ENCODE measurements at places on chromosomes 6 and 20. TPM values are rescaled to one million over a fixed set of nuclear protein-coding genes. Genes with fewer than 3 reads are reported as not detected.

DNA sequence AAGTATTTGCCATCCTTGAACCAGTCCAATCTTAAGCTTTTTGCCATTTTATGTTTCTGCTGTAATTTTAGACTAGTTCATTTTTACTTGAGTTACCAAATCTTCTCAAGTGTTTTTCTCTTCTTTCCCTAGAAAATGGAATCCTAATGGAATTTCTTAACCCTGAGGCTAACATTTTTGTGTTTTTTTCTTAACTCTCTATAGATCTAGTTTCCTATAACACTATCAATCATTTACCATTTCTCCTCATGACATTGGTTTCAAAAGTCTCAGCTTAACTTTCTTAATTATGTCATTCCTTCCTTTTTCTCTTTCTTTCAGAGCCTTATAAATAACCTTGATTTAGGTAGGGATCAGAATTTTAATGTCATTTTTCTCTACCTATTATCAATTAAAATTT is 54.8 kb downstream of the SENP6 start:
- no peak overlapping the region for H3K4me3 ChIP-seq
- H3K36me3 ChIP-seq, result peaks cover 82% of the 10 kb centered on the region
- DNase-seq, result no peak
- no peaks in the 10 kb centered on the region for H3K4me1 ChIP-seq

DNA sequence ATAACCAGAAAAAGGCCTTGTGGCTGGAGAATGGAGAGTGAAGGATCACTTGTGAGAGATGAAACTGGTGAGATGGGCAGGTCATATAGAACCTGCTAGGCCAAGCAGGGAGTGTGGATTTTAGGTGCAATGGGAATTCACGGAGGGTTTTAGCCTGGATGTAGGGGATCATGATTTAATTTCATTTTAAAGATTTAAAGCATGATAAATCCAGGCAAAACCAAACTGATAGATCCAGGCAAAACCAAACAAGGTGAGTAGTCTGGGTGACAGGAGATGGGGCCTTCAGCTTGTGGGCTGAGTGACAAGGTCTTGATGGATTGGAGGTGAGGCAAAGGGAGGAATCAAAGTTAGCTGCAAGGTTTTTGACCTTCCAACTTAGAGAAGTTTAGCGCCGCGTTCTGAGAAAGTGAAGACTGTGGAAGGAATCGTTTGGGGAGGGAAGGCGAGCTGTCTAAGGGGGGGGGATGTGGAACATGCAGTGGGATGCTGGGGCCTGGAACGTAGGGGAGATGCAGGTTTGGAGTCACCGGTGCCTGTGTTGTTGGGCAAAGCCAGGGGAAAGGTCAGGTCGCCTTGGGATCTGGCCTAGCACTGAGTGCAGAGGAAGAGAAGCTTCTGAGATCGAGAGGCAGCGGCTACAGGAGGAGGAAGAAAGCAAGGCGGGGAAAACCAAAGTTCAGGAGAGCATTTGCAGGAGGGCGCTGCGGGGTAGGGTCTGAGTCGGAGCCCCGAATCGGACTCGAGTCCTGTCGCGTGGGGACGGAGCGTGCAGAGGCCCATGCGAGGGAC is 1.3 kb upstream of the PLCG1 start:
- peak overlapping the region; percentile 75 for H3K4me3 ChIP-seq
- H3K27me3 ChIP-seq, result no peaks in the 10 kb centered on the region
- no peak for DNase-seq
- H3K27ac ChIP-seq, result peak overlapping the region; percentile 86
- peaks cover 42% of the 10 kb centered on the region for H3K4me1 ChIP-seq

DNA sequence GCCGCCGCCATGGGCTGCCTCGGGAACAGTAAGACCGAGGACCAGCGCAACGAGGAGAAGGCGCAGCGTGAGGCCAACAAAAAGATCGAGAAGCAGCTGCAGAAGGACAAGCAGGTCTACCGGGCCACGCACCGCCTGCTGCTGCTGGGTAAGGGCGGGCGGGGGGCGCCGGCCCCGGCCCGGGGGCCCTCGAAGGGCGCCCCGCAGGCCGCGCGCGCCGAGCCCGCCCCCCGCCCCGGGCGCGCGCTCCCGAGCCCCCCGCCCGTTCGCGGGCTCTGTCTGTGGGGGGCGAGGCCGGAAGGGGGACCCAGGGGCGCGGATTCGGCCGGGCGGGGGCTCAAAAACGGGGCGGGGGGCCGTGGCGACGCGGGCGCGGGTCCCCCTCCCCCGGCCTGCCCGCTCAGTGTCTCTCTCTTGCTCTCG is 39.2 kb downstream of the GNAS start:
- H3K4me3 ChIP-seq, result peak overlapping the region; percentile 84
- H3K27me3 ChIP-seq, result no peaks in the 10 kb centered on the region
- peak; percentile 72 for DNase-seq
- H3K27ac ChIP-seq, result peak overlapping the region; percentile 97

GRCh38 chr6:120410586-120410985 is 923.7 kb downstream of the TBC1D32 start:
- no peaks in the 10 kb centered on the region for H3K36me3 ChIP-seq
- H3K4me1 ChIP-seq, result no peaks in the 10 kb centered on the region
- no peak overlapping the region for H3K27ac ChIP-seq
- no peak for DNase-seq
- H3K27me3 ChIP-seq, result no peaks in the 10 kb centered on the region

- H3K4me3 ChIP-seq, result no peak overlapping the region
- H3K27me3 ChIP-seq, result peaks cover 52% of the 10 kb centered on the region
- H3K4me1 ChIP-seq, result peaks cover 4% of the 10 kb centered on the region
- no peak for DNase-seq
- H3K36me3 ChIP-seq, result no peaks in the 10 kb centered on the region
Observed at GRCh38 chr20:51021067-51022025, 1.6 kb downstream of the KCNG1 start.

GRCh38 chr6:94417363-94417762 is 998.0 kb upstream of the EPHA7 start:
- H3K4me1 ChIP-seq, result no peaks in the 10 kb centered on the region
- H3K27me3 ChIP-seq, result no peaks in the 10 kb centered on the region
- H3K36me3 ChIP-seq, result no peaks in the 10 kb centered on the region

GRCh38 chr6:117603821-117604220 is 1.5 kb upstream of the GOPC start:
- H3K4me3 ChIP-seq, result no peak overlapping the region
- DNase-seq, result no peak
- no peaks in the 10 kb centered on the region for H3K36me3 ChIP-seq
- no peak overlapping the region for H3K27ac ChIP-seq

The SPATA25 gene
- total RNA-seq, result 1.3 TPM

The BMP5 gene
- total RNA-seq, result 1.0 TPM
